AG08395 (cell line): ENCODE measurements at places on chromosomes 11 and 22.

- peak; percentile 64 for DNase-seq
Observed at GRCh38 chr11:114340311-114341131, 44.3 kb downstream of the NNMT start.

GRCh38 chr11:123587044-123587443 lies 67.4 kb downstream of the SCN3B start:
- DNase-seq: peak; percentile 46

- peak; percentile 91 for DNase-seq
Observed at GRCh38 chr11:124875943-124876817, 10.9 kb downstream of the ROBO3 start.

DNA sequence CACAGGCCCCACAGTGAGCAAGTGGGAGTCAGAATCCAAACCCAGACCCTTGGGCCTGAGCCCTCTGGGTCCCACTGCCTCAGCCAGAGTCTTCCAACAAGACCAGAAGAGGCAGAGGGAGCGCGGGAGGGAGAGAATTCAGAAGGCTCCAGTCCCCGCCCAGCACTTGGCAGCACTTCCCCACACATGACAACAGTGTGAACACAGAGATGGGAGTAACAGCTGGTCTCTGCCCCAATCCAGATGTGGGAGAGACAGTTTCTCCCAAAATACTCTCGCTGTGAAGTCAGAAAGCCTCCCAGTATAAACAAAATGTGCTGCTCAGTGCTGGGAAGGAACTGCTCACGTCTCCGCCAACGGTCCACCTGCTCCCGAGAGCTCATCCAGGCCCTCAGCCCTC lies 219.9 kb downstream of the MN1 start:
- DNase-seq: peak; percentile 70

GRCh38 chr11:69374946-69375310 lies 81.0 kb downstream of the MYEOV start:
- DNase-seq: no peak

DNA sequence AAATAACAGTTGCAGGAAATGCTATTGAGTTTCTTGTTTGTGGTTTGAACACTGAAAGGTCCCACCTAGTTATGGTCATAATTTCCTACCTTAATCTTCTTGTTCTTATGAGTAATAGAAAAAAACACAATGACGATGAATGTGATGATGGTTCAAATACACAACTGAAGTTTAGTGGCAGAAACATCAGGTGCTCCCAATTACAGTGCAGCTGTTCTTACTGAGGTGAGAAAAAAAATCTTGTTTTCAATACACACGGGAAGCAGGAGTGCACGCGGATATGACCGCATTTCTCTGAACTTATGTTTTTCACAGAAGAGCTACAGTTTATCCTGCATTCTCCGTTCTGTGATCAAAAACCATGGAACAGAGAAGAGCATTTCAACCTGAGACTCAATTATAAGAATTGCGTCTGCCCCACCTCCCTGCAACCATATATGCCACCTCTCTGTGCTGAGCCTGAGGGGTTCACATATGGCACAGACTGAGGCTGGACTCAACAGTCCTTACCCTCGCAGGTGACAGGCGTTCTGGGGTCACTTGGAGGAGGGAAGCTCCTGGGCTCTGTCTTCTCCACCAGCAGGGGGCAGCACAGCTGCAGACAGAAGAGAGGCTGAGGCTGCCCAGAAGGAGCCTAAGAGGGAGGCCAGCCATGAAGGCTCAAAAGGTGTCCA lies 99.7 kb upstream of the IGLL5 start:
- peak; percentile 37 for DNase-seq

- no peak for DNase-seq
Observed at GRCh38 chr11:46263120-46263519, 14.3 kb upstream of the CREB3L1 start.

DNA sequence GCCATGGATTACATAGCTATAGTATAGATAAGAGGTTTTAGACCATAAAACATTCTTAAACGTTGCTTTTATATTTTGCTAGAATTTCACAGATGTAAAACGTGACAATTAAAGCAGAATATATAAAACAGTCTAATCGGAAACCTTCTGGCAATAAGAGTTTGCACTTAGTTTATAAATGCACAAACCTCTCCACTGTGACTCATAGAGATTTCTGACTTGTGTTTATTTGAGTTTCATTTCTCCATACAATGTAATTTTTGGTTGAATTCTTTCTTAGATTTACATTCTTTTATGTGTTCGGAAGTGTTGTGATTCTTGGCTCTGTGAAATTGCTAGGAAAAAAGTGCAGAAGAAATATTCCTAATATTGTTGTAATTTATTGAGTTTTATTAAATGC lies 288.7 kb upstream of the CTSC start:
- no peak for DNase-seq

GRCh38 chr11:86978756-86979608 lies 23.8 kb upstream of the FZD4 start:
- peak; percentile 32 for DNase-seq

GRCh38 chr11:76562541-76562940 lies 108.0 kb downstream of the LRRC32 start:
- DNase-seq: no peak

GRCh38 chr11:134066943-134067885 lies 1.7 kb upstream of the JAM3 start:
- no peak for DNase-seq

- DNase-seq: no peak
Observed at GRCh38 chr11:128901653-128902514, 10.7 kb downstream of the KCNJ5 start.

GRCh38 chr11:122668562-122669090 lies 13.1 kb downstream of the UBASH3B start:
- peak; percentile 61 for DNase-seq

DNA sequence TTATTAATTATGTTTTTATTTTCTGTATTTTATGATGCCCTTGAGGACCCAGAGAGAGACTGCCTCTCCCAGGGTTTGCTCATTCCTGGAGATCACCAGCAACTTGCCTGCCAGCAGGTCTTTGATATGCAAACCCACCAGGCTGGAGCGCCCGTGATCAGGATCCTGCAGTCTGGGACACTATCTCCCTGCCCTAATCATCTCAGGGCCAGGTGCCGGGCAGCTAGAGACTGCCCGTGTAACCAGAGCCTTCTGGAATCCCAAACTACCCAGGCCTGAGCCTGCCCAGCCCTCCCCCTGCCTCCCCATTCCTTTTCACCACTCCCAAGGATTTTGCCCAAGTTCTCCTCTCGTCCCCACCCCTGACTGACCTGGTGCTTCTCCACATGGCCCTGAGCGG lies 52.2 kb upstream of the B3GAT1 start:
- no peak for DNase-seq

- peak; percentile 94 for DNase-seq
Observed at GRCh38 chr22:40346185-40347118, at the start of gene ADSL. Gene ADSL, plus strand, starts transcription at chr22:40346500. Its CDS starts 59 bp downstream, at chr22:40346559.

DNA sequence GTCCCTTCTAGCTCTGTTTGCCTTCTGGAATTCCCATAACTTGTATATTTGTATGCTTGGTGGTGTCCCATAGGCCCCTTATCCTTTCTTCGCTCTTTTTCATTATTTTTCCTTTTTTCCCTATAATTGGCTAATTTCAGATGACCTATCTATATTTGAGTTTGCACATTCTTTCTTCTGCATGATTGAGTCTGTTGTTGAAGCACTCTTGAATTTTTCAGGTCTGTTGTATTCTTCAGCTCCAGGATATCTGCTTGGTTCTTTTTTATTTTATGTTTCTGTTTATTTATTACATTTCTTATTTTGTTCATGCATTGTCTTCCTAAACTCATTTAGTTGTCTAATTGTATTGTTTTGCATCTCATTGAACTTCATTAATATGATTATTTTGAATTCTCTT lies 28.0 kb downstream of the NCAM1 start:
- DNase-seq: no peak
